ENCODE measurements at places on chromosomes 1 and 21. TPM values are rescaled to one million over a fixed set of nuclear protein-coding genes. Genes with fewer than 3 reads are reported as not detected.

DNA sequence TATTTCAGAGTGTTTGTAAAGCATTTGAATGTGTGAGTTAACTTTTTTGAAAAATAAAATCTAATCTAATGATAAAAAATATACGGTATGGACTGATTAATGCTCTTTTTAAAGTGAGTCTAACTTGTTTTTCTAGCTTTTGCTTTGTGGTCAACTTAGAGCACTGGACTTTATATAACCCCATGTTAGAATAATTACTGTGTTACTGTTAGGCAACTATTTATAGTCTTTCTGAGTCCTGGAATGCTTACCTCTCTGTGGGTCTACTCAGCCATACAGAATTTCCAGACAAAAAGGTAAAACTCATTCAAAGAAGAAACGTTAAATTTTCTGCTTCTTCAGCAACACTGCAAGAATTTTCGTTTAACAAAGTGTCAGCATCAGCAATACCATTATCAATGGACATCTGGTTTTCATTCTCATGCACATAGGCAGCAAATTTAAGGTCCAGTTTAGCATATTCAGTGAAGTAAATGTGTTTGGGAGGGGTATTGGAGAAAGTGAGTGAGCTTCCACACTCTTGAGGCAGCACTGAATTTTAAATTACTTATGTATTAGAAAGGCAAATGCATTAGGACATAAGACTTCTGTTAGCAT lies 664.7 kb upstream of the NEGR1 start:
- no peak for DNase-seq

ATP1A2 gene
- polyA plus RNA-seq = 14.2 TPM

DNA sequence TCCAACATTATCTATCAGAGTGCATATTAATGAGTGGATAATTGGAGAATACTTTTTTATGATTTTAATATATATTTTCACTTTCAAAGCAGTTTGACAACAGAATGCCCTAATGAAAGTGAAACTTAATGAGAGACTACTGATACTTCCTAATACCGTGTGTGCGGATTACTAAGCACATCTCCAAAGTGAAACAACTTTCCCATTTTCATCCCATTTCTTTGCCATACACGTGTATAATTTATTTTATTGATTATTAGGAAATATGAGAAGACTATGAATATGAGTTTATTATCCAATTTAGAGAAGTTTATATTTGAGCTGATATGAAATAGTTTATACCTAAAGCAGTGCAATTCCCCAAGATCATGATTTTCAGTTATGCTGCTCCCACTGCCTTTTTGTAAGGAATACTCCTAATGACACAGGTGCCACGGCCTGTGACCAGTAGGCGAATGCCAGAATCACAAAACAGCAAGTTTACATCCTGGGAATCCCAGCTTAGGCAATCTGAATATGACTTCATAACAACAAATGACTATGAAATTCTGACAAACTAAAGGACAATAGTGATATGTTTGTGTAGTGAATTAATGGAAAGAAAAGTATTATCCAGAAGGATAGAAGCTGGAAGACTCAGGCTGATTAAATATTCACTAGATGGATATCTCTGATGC lies 202.9 kb downstream of the NCAM2 start:
- DNase-seq = no peak

DNA sequence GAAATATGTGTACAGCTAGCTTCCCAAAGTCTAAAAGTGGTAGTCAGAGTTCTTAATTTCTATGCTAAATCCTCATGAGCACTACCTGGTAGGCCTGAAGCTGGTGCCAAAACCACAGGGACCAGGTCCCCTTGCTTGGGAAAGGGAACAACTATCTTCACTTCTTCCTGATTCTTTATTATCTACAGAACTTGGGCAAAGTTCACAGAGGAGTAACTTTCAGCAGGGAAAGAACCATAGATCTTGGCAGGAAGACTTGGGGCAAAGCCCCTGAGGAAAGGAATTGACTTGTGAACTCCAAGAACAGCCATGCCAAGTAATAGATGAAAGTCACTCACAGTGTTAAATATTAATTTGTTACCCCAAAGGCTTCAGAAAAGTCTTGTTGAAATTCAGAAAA lies 193.0 kb downstream of the ZC3H11B start:
- DNase-seq = no peak

Data from heart right ventricle (tissue), 16 donors.